ENCODE measurements at places on chromosomes 11 and 22.

- DNase-seq: no peak
Observed at GRCh38 chr11:46724088-46724487, 5.1 kb downstream of the F2 start.

- DNase-seq: peak; percentile 97
Observed at GRCh38 chr11:72821920-72822799, 7.9 kb downstream of the ATG16L2 start.

DNA sequence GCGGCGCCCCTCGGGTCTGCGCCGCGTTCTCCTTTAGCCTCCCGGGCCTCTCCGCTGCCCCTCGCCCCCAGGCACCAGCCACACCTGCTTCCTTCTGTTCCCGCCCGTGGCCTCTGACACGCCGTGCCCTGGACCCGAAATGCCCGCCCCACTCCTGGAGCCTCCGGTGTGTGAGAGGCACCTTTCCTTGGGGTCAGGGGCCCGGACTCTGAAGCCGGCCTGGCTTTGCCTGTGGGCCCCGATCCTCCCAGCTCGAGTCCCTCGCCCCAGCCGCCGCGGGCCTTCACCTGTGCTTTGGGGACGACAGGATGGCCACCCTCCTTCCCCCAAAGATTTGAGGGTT lies 661 bp upstream of the CDPF1 start:
- peak; percentile 42 for DNase-seq

GRCh38 chr11:23727387-23727786 lies 769.5 kb upstream of the LUZP2 start:
- no peak for DNase-seq

DNA sequence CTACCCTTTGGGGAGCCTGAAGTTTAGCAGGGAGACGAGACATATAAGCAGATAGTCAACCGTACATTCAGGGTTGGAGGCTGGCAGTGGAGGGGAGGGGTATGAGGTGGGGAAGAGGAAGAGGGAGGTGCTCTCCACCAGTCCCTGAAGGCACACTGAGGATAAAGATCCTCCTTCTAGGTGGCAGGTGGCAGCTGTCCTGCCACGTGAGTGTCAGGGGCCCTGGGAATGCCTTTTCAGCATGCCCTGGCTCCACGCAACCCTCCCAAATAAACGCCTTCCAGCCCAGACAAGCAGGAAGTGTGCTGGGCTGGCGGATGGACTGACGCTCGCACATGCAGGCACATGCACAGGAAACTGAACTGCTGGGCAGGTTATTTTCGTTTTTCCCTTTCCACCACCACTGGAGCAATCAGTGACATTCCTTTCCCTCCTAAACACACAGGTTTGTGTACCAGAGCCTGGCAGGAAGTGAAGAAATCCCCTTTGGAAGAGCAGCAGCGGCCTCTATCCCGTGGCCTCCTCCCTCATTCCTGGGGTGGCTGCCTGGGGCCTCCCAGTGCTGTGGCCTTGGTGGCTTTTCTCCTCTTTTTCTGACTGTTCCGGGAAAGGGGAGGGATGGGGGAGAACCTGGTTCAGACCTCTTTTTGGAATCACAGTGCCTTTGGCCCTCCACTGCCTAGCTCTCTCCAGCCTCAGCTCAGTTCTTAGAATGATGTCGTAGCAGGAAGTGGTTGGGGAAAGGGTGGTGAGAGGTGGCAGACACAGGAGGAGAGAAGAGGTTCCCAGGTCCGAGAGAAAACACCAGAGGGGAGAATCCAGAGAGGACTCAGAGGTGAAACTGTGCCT lies 157.0 kb upstream of the TIMP3 start:
- DNase-seq: no peak

GRCh38 chr11:88454881-88455280 lies 117.3 kb upstream of the CTSC start:
- no peak for DNase-seq

Data from GM20000 (cell line).